ENCODE measurements at places on chromosomes 12 and 14. TPM values are rescaled to one million over a fixed set of nuclear protein-coding genes. Genes with fewer than 3 reads are reported as not detected.

GRCh38 chr14:63174760-63175191 lies 29.5 kb upstream of the RHOJ start:
- DNase-seq, result no peak

GRCh38 chr14:103503296-103503695 lies 19.3 kb downstream of the CKB start:
- DNase-seq, result no peak

DNA sequence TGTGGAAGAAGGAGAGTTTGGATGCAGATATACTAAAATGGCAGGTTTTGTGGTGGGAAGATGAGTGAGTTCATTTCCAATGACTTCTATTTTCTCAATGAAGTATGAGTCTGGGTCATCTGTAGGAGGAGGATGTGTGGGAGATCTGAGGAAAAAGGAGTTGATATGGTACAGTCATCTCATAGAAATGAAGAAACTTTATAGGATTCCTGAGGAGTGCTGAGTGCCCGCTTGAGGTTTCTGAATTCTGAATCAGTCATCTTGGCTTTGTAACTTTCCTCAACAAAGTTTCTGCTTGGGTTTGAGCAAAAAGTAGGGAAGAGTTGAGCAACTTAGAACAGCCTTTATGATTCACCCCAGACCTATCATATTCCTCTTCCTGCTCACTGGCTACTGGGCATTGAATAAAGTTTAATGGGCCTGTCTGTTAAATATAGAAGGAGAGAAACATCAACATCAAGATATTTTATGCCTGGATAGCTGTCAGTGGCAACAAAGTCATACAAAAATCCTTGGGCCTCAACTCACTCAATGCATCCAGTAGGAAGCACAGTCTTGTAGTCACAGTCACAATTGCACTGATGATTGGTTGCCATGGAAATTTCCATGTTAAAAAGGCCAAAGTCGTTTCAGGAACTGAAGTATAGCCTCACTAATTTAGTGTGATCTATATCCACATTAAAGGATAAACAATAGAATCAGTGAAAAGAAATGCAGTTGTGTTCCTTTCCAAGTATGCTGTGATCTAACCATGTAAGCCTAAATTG lies 284.7 kb downstream of the DUSP6 start:
- no peak for DNase-seq

DNA sequence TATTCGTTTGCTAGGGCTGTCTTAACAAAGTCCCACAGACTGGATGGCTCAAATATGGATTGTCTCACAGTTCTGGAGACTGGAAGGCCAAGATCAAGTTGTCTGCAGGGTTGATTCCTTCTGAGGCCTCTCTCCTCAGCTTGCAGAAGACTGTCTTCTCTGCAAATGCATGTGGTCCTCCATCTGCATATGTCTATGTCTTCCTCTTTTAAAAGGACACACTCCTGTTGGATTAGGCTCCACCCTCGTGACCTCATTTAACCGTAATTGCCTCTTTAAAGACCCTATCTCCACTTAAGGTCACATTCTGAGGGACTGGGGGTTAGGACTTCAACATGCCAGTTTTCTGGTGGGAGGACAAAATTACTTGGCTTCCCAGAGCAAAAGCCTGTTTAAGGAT lies 123.3 kb downstream of the SLC38A6 start:
- no peak for DNase-seq

DNA sequence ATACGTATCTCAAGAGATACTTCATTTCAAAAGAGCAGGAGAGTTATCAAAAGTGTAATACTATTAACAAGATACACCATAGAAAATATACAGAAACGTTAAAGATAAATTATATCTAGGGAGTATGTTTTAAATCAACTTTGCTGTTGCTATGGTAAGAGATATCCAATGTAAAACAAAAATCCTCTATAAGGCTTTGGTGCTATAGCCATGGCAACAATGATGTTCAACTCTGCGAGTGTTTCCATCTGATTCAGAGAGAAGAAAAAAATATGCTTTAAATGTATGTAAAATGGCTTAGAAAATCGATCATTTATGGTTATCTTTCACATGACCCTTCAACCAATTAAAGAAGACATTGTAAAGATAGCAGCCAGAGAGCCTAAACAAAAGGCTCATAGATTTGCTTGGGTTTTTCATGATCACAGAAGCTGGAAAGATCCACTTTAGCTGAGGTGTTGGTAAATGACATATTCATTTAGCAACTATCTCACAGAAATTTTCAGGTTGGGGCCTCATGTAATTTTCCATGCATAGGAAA lies 387.0 kb upstream of the GARIN6 start:
- no peak for DNase-seq

DNA sequence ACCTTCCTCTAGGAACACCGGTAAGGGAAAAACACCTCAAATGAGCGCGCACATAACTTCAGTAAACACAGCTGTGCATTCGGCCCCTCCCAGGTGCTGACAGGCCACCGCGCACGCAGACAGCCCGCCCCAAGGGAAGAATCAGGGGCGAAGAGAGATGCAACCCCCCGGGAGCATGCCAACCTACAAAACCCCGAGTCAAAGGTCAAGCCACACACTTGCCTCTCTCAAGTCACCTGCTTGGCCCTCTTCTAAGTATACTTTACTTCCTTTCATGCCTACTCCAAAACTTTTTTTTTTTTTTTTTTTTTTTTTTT lies 2.3 kb upstream of the CYP46A1 start:
- no peak for DNase-seq

GRCh38 chr12:106255493-106255892 lies 7.7 kb upstream of the CKAP4 start:
- DNase-seq, result no peak

DNA sequence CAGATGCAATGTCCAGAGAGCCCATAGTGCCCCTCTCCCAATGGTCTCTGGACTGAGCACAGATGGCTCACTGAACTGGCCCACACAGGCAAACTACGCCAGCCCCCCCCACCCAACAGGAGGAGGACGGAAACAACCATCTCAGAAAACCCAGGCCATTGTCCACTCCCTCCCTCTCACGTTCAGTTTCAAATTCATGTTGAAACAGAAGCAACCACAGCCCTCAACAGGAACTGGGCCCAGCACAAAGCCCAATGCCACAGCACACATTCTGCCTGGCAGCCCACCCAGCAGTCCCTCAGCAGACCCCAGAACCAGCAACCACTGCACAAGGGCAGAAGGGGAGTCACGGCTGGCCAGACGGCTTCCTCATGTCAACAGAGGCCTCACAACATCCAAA lies 10.6 kb downstream of the CCDC88C start:
- no peak for DNase-seq

GRCh38 chr12:56957229-56958052 lies at the start of gene RDH16:
TSS of gene RDH16 (minus strand) at chr12:56957608. CDS start at chr12:56957462, 146 bp downstream.
- DNase-seq, result no peak

DNA sequence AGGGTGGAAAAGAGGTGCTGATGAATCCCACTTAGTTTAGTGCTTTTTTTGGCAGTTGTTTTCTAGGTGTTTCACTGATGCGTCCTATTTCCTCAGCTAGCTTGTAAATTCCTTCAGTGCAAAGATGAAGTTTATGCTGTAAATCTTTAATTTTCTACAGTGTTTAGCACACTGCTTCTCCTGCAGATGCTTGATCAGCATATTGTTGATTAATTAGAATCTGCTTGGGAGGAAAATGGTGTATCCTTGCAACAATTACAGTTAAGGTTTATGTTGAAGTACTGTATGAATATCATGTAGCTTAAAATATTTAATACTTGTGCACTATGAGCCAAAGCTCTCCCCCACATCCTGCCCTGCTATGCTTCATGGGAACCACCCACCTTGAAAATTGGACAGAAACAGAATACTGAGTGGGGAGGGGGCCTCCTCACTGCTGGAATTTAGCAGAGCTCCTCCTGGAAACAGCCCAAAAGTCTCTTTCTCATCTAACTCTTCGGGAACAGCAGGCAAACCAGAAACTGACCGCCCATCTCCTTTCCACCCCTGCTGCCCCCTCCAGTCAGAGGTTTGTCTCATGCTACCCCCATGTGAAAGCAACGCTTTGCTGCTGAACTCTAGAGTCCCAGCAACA lies 20.3 kb upstream of the DHRS4 start:
- no peak for DNase-seq

DNA sequence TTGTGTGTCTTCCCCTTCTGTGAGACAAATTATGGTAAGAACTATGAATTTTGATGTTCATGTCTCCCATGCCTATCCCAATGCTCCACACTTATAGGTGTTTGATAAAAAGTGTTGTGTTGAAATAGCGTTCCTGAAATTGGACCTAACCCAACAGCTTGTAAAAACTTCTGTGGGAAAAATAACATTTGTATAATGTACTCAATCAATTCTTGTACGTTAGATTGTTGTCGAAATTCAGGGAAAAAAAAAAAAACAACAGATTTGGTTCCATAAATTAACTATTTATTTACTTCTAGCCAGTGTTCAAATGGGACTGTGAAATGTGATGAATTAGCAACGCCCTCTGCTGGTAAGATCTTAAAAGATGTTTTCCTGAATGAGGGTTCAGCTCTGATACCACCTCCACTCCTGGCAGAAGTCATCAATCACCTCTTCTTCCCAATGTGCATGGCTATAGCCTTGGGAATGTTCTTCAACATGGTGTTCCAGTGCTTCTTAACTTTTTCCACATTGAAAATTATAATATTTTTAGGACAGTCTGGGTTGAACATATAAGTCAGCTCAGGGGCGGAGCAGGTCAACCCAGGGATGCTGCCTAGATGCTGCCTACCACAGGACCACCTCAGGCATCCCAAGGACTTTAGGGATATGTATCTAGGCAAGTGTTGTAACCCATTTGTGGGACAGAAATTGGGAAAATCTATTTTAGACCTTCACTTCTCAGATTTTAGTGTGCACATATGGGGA lies 170.6 kb downstream of the OTOGL start:
- DNase-seq, result no peak

DNA sequence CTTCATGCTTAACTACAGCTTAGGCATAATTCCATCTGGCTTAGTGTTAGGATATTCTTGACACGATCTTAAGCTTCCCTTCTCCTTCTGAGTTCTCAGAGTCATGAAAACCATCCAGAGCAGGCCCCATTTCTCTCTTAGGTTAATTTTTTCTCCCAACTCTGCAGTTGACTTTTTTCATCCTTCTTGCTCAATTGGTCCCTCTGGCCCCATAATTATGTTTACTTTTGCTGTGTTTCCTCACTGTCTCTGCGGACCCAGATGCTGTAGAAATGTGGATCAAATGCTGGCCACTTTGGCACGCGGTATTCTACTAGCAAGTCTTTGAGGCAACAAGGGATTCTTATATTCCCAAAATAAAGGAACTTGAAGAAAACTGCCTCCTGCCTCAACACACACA lies 9.5 kb downstream of the TMEM132C start:
- DNase-seq, result no peak

GRCh38 chr12:45615268-45615667 lies 114.2 kb upstream of the ARID2 start:
- no peak for DNase-seq

- DNase-seq, result no peak
Observed at GRCh38 chr12:20868277-20868676, 57.8 kb downstream of the SLCO1B3 start.

- no peak for DNase-seq
Observed at GRCh38 chr12:69688471-69689427, 10.4 kb downstream of the BEST3 start.

DNA sequence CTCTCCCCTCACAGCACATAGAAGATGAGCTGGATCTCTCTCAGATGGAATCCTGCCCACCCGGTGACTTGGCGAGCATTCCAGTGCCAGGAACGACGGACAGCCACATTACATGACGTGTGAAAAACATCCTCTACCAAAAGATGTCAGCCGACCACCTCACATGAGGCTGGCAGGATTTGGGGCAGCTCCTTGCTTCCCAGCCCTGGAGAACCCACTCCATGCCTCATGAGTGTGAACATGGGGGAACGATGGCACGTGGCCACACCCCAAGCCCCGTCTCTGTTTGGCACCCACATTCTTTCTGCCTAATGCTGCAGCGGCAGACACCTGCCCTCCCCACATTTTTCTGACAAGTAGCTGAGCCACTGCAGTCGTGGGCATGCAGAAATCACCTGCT lies 202.5 kb downstream of the CALM1 start:
- DNase-seq, result no peak

GRCh38 chr12:103880299-103881142 lies 39.5 kb upstream of the NT5DC3 start:
- no peak for DNase-seq

- DNase-seq, result no peak
Observed at GRCh38 chr12:82144505-82144904, 213.7 kb downstream of the CCDC59 start.

- DNase-seq, result no peak
Observed at GRCh38 chr12:131872154-131873051, 22.0 kb upstream of the ULK1 start.

DNA sequence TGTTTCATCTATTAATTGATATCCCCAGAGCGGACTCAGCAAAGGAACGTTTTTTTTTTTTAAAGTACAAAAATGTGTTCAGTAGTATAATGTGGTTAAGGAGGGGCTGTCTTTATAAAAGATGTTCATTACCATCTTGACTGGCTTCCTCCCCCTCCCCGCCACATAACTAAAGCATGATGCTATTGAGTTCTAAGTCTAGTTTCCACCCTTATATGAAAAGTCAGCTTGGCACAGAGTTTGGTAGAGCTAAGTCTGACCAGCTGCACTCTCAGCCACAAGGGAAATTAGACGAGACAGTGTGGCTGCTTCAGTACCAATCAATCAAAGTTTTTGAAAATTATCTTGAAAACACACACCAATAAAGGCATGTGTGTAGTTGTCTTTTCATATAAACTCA lies 1.9 kb upstream of the MYBPC1 start:
- no peak for DNase-seq

- DNase-seq, result no peak
Observed at GRCh38 chr12:23751641-23752040, 197.8 kb downstream of the SOX5 start.

DNA sequence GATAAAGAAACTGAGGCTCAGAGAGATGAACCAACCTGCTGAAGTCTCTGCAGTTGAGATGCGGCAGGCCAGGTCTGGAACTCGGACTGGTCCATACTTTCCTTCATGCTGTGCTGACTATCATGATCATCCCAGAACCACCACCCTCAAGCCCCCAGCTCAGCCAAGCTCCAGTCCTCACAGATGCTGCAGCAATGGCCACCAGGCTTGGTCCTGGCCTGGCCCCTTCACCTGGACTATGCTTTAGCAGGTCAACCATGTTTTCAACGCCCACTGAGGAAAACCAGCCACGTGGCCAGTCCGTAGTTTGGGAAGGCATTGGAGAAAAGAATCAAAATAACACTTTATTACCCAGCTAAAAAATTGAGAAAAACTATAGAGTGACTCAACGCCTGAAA lies 1.4 kb downstream of the GPR68 start:
- no peak for DNase-seq

GRCh38 chr12:727321-727720 lies 25.1 kb upstream of the WNK1 start:
- DNase-seq, result no peak

Gene IL31
- total RNA-seq, result not detected

Gene NGB
- total RNA-seq, result 0.22 TPM

Gene TRIM9
- total RNA-seq, result 11.9 TPM

Gene CCDC91
- total RNA-seq, result 37.3 TPM

Gene TMEM30B
- total RNA-seq, result not detected

Gene CD27
- total RNA-seq, result not detected

Gene KRT86
- not detected for total RNA-seq

Gene HOXC11
- total RNA-seq, result not detected

Gene ZCCHC8
- 29.3 TPM for total RNA-seq

Gene LRP1-AS
- total RNA-seq, result not detected

Gene APOF
- total RNA-seq, result not detected

Gene FGF6
- total RNA-seq, result not detected

Gene CIROP
- not detected for total RNA-seq

Gene TBX5
- not detected for total RNA-seq

Gene RPGRIP1
- not detected for total RNA-seq

Data from glutamatergic neuron (in vitro differentiated cells).